Naive thymus-derived CD8-positive, alpha-beta T cell (primary cell): ENCODE measurements at places on chromosomes 6 and 20. TPM values are rescaled to one million over a fixed set of nuclear protein-coding genes. Genes with fewer than 3 reads are reported as not detected.

DNA sequence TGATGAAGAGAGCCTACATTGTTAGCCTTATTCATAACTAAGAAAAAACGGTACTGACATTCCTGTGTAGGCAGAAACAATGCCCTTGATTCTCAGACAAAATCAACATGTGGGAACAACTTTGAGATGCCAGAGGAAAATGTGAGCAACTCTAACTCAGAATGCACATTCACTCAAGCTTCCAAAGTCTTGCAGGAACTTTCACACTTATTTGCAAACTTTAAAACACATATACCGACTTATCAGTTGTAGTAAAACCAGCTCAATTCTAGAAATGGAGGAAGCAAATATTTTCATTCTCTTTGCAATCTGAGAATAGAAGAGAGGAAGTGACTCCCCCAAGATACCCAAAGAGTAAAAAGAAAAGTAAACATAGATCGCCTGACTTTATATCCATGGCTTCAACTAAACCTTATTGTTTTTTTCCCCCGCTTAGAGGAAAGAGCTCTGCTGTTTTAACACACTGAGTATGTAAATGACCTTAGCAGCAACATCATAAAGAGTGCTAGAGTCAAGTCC, 117.6 kb downstream of the EPB41L2 start:
- no peak for DNase-seq

DNA sequence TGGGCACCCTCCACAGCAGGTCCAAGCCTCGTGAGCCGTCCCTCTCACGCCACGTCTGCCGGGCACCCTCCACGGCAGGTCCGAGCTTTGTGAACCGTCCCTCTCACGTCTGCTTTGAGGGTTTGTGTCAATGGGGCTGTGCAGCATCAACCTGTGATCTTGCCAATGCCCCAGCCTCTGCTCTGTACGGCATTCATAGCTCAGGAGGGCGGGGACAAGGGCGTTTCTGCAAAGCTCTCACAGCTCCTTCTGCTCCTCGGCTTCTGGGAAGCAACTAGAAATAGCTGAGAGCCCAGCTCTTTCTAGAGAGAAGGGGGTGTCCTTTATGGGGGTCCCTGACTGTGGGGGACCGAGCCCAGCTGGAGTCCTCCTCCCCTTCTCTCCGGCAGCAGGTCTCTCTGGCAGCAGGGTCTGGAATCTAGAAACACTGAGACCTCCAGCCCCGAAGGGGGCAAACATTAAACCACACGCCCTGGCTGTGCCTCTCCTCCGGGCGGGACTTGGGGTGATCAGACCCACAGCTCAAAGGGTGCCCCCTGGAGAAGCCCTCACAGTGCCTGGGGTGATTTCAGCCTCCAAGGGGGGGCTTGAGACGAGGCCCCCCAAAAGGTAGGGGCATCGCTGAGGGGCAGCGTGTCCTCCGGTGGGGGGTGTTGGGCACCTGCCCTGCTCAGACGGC, 41.2 kb upstream of the CHRNA4 start:
- DNase-seq = no peak

TINAG gene
- not detected for polyA plus RNA-seq

DNA sequence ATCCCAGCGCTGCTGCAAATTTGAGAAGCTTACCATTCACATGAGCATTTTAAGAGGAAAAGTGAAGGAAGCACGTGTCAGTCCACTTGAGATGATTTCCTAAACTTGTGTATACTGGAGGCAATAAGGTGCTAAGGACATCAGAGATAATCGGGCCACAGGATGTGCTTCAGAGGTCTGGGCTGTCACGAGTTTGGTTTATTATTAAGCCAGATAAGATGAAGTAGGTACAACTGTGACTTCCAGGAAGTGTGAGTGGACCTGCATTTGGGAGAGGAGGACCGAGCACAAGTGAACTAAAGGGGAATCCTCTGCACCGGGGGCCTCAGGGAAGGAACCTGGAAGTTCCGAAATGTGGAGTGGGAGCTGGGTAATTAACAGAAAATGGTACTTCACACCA, 1.4 kb downstream of the SAMD5 start:
- no peak for DNase-seq

HAO1 gene
- polyA plus RNA-seq = not detected

- no peak for DNase-seq
Observed at GRCh38 chr6:30826961-30827342, 57.4 kb upstream of the DDR1 start.

CRISP3 gene
- not detected for polyA plus RNA-seq

GRCh38 chr20:37096415-37097041, 731 bp upstream of the RBL1 start:
- DNase-seq = no peak

DNA sequence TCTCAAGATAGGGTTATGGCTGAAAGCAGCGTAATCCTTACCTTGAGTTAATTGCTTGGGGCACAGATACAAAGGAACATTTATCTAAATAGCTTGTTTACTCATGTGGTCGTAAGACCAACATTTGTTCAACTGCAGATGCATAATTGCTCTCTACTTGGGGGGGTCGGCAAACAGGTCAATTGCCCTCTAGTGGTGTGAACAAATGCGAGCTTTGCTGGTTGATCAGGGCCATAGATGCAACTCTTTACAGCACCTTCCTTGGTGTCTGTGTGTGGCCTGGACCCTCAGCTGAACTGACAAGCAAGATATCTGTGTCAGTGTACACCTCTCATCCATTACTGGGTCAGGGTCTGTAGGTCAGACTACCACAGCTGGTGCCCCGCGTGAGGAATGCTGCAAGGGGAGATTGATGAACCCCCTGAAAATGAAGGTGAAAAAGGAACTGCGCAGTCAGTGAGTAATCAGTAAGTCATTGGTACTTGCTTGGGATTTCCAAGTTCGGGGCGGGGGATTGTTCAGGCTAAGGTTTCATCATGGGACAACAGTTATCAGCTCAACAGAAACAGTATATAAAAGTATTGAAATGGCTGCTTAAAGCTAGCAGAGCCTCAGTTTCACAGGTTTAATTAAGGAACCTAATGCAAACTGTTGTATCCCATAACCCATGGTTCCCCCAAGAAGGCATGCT, 24.0 kb downstream of the HLA-DPA1 start:
- no peak for DNase-seq

- DNase-seq = no peak
Observed at GRCh38 chr6:153090241-153090930, 40.7 kb downstream of the RGS17 start.

- DNase-seq = no peak
Observed at GRCh38 chr6:170044836-170045562, 245.9 kb downstream of the DLL1 start.

- DNase-seq = no peak
Observed at GRCh38 chr6:170297576-170298330, 6.9 kb upstream of the DLL1 start.

GRCh38 chr20:34389954-34390555, 27.0 kb downstream of the ITCH start:
- DNase-seq = no peak

HLA-DQB2 gene
- 2.2 TPM for polyA plus RNA-seq

GRCh38 chr20:57907131-57908000, 197.6 kb upstream of the PMEPA1 start:
- no peak for DNase-seq

GRCh38 chr6:35788423-35788982, 7.7 kb downstream of the CLPSL1 start:
- DNase-seq = no peak

TMC2 gene
- not detected for polyA plus RNA-seq

- DNase-seq = no peak
Observed at GRCh38 chr6:137427656-137428290, 66.4 kb downstream of the OLIG3 start.

DNA sequence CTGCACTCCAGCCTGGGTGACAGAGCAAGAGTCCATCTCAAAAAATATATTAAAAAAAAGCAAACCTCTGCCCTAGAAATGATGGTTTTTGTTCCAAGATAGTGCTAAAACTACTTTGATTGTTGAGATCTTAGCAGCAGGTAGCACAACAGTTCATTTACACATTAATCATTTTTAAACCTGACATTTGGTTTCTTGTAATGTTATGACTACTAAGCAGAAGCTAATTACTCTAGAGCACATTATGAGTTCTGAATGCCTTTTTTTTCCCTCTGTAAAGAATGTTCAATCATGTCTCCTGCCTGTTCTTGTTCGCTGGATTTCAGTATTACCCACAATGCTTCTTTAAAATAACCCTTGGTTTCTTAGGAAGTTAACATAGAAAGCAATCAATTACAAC, 24.7 kb upstream of the PHF3 start:
- DNase-seq = no peak

DNA sequence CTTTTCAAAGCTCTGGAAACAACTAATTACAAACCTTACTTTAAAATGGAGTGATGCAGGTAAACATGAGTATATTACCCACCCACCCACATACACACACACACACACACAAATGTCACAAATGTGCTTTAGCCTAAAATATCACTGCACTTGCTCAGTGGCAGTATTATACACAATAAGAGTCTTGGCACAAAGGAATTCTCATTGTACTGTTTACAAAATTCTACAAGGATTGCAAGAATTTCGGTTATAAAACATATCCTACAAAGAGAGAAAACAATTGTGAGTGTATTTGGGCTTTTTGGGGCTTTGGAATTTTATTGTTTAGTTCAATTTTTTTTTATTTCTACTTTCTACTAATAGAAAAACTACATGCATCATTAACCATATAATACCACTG, 113.2 kb upstream of the BEND6 start:
- DNase-seq = no peak

OR2H1 gene
- not detected for polyA plus RNA-seq

- DNase-seq = no peak
Observed at GRCh38 chr6:11773581-11773980, 5.0 kb downstream of the ADTRP start.

- no peak for DNase-seq
Observed at GRCh38 chr20:38779247-38780097, 26.0 kb upstream of the PPP1R16B start.

EMILIN3 gene
- 0.13 TPM for polyA plus RNA-seq

LST1 gene
- polyA plus RNA-seq = 18.0 TPM

DNA sequence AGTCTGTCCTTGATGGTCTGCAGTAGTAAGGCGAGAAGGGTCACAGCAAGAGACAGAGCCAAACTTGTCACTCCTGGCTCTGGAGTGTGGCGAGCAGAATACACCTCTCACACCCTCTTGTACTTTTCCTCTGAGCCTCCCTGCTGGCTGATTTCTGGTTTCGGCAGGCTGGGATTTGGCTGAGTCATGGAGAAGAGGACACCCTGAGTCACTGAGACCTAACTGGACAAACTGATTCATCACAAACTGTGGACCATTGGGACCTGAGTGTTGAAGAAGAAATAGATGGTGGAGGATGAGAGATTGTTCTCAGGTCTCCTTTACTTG, 101.7 kb downstream of the F13A1 start:
- no peak for DNase-seq

DNA sequence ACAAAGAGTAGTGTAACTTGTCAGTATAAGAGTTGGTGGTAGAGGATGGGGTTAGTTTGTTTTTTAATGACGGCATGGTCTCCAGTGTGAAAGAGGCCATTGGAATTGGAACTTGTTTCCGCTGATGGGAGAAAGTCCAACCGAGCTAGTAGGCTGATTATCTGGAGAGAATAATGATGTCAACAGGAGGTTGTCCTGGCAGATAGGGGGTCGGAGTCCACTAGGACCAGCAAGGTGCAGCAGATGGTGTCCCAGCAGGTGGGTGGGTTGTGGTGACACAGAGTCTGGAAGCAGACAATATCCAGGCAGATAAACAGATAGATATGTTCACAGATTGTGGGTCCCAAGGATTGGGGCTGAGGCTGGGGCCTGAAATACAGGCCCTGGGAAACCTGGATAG, 35.1 kb downstream of the PKIB start:
- no peak for DNase-seq

LPA gene
- polyA plus RNA-seq = not detected

OGFR gene
- 26.5 TPM for polyA plus RNA-seq

GRCh38 chr6:75204959-75205775, 686 bp downstream of the COL12A1 start:
- DNase-seq = peak; percentile 8

GNRH2 gene
- not detected for polyA plus RNA-seq

DNA sequence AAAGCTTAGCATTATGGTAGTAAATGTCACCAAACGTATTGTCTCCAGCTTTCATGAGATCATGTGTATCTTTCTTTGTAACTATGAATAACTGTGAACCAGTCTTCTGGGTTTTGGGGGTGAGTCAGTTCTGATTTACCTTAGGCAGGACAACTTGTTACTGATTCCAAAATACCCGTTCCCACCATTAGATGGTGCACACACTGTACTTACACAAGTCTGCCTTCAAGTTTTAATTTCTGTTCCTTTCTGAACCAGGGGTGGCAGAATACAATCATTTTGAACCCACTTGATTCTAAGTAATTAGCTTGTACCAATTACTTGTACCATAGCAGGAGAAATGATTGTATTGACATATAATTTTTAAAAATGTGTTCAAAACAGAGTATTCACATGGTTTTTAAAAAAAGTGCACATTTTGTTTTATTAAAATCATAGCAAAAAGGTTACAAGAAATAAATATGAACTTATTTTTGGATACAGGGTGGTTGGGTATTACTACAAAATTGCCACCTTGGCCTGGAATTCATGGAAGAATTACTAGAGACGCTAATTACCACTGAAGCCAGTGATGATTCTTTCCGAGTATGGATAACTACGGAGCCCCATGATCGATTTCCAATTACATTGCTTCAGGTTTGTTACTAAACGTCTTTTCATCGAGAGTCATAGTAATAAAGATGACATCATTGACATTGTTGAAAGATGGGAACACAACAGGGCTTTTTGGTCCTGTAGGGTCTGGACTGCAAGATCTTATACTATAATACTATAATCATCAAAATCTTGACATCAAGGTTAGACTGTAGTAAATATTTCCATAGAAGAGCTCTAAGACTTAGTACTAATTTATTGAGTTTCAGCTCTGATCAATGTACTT, 75.2 kb upstream of the GLP1R start:
- peak; percentile 13 for DNase-seq

LAMA4 gene
- polyA plus RNA-seq = not detected

DNA sequence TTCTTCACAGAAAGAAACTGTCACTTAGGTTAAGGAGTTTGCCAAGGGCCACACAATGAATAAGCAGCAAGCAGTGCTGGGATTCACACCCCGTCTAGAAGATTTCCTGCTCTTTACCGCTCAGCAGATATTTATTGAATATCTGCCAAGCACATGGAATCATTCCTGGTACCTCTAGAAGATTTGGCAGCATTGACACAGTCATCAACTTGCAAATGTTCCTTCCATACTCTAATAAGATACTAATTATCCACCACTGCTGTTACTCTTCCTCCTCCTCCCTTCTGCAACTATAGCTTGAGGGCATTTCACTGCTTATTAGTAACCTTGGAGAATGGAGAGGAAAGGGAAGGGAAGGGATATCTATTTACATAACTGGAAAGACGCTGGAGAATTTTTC, 13.0 kb downstream of the MOXD1 start:
- DNase-seq = no peak

DNA sequence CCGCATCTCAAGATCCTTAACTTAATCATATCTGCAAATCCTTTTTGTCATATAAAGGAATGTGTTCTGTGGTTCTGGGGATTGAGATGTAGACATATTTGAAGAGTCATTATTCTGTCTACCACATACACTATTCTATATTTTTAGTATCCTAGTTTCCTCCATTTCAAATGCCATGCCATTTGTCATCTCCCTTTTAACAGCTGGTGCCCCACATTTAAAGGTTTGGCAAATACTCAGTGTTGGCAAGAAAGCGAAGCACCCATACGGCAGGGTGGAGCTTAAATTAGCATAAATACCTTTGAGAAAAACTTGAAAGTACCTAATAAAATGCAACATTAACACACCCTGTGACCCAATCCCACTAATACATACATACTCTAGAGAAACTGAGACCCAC, 31.7 kb downstream of the PAK5 start:
- DNase-seq = no peak

- peak; percentile 37 for DNase-seq
Observed at GRCh38 chr6:3162565-3163247, 5.4 kb upstream of the TUBB2A start.
